ENCODE measurements at places on chromosomes 16 and 17. TPM values are rescaled to one million over a fixed set of nuclear protein-coding genes. Genes with fewer than 3 reads are reported as not detected.
A peak's percentile ranks its signal among the peaks of the same experiment; 100 is the strongest.

Gene CRHR1
- total RNA-seq = not detected

Gene PLXDC1
- 9.0 TPM for total RNA-seq

Gene KRT12
- total RNA-seq = not detected

GRCh38 chr17:80791758-80792284 is 199.8 kb upstream of the CHMP6 start:
- DNase-seq = peak; percentile 80

GRCh38 chr17:79036596-79036995 is 12.6 kb downstream of the C1QTNF1 start:
- no peak for DNase-seq

DNA sequence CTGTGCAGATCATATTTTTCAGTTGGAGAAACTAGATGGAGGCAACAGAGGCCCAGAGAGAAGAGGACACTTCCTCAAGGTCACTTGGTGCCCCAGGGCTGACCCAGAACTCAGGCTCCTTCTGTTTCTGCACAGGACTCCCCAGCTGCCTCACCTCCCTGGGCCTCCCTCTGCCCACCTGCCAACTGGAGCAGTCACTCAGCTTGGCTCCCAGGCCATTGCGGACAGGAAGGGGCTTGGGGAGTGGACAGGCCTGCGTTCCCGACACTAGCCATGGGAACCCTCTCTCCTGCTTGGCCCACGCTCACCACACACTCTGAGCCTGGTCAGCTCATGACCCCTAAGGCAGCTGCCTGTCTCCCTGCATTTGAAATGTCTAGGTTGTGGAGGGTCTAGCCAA is 78.1 kb upstream of the BRD7 start:
- no peak for DNase-seq
